ENCODE measurements at places on chromosomes 12 and 14.
A peak's percentile ranks its signal among the peaks of the same experiment; 100 is the strongest.

GRCh38 chr12:5614256-5614655, 182.3 kb downstream of the NTF3 start:
- no peak for DNase-seq

DNA sequence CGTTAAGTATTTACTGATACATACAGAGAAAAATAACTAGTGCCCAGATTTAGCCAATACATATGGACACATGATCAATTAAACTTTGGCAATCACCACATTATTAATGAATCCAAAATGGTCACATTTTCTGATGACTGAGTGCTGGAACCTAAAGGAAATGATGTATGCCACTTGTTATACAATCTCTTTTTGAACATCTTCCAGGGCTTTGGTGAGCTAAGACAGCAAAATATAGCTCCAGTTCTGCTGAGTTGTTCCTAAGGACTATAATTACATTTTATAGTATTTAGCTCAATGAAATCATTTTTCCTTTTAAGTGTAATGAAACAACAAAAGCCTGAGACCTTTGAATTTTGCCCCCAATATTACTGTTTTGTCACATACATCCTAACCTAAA, 329.1 kb upstream of the ATP2B1 start:
- no peak for DNase-seq

GRCh38 chr14:24297190-24297964, 2.2 kb downstream of the DHRS1 start:
- no peak for DNase-seq

DNA sequence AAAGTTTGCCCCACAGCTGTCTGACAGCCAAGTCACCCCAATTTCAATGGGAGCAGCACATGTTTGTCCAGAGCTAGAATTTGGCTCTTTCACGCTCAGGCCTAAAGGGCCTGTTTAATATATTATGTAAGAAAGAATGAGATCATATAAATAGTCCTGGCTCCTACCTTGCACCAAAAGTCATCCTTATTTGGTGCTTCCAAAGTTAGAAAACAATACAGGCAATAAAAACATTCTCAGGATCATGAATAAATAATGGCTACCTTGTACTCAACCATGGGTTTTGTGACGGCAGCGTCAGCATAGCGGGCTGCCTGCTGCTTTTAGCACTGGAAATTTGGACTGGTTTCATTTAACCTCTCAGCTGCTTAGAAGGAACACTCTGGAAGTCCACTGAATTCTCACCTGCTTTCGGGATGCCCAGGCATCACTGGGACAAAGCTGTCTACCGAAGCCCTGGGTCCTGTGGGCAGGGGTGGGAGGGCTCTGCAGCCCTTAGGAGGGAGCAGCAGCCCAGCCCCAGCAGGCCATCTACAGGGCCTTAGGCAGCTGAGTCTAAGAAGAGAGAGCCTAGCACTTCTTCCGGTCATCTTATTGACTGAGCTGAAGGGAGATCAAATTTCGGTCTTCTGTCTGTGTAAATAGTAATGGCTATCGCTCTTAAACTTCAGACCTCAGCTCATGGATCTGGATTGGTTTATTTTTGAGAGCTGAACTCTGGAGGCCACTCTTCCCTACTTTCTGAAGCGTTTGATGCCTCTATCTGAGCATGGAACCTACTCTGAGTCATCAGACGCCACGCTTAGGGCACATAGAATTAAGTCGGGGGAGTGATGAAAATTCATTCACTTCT, 106.5 kb downstream of the SAMD4A start:
- no peak for DNase-seq

DNA sequence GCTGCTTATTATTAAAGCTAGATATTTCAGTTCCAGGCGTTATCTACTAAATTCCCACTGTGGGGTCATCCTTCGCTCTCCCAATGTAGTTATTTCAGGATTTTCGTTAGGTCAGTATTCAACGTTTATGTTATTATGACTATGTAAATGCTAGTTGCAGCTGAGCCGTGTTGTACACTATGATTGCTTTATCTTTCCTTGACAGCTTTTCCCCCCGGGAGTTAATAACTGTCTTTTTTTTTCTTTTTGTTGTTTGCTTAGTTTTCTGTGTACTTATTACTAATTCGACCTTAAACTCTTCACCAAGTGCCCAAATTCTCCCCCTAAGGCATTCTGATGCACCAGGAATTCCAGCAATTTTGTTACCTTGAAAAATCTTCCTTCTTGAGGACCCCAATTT, 48.5 kb downstream of the SUDS3 start:
- DNase-seq, result peak; percentile 3

DNA sequence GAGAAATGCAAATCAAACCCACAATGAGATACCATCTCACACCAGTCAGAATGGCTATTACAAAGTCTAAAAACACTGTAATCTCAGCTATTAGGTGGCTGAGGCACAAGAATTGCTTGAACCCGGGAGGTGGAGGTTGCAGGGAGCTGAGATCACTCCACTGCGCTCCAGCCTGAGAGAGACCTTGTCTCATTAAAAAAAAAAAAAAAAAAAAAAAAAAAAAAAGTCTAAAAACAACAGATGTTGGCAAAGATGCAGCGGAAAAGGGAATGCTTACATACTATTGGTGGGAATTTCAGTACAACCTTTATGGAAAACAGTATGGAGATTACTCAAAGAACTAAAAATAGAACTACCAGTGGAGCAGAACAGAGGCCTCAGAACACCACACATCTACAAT, 19.0 kb upstream of the ATF7 start:
- no peak for DNase-seq

- DNase-seq, result no peak
Observed at GRCh38 chr12:4331842-4332241, 10.8 kb downstream of the TIGAR start.

- no peak for DNase-seq
Observed at GRCh38 chr14:29097476-29097875, 330.9 kb downstream of the FOXG1 start.

DNA sequence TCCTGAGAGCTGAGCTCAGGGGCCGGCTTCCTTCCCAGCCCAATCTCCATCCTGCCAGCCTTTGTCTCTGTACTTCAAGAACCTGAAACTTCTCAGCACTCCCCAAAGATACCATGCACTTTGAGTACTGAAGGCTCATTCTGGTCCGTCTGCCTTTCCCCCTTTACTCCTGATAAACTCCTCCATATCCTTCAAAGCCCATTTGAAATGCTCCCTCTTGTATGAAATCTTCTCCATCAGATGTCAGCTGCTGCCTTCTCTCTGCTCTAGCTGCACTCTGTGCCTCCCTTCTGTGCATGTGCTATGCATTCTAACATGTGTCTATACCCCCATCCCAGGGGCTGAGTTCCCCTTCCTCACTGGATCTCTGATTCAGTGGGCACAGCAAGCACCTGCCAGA, 52.1 kb downstream of the PITPNM2 start:
- no peak for DNase-seq

GRCh38 chr12:32107359-32108267, 966 bp downstream of the BICD1 start:
- DNase-seq, result peak; percentile 75

GRCh38 chr12:92457458-92458180, 245.2 kb upstream of the PLEKHG7 start:
- DNase-seq, result no peak

GRCh38 chr14:91338379-91338778, 79.2 kb downstream of the CCDC88C start:
- DNase-seq, result no peak

DNA sequence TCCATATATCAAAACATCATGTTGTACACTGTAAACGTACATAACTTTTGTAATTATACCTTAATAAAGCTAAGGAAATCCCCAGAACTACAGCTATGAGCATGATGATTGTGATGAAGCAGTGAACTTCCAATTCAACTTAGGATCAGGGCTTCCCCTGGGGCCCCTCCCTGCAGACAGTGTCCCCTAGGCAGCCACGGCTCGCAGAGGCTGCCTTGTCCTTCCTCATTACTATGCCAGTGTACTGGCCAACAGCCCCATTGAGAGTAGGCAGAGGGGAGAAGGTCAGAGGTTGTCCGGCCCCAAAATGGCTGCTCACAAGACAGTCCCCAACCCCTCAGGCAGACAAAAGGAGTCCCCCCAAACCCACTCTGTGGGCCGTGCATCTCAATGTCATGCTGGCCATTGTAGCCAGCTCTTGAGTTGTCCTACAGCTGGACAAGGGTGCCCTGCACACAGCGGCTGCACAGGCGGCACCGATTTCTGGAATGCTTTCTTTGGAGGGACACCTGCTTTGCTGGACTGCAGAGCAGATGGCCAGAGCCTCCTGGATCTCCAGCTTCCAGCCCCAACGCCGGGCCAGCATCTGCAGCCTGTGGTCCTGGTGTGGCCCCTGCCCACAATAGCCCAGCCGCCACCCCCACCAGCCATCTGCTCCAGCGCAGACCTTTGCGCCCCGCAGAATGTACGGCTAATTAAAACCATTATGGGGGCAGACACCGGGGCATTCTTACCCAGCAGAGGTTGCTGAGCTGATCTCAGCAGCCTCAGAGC, 46.1 kb downstream of the NIN start:
- no peak for DNase-seq

GRCh38 chr12:79384551-79384950, 306.2 kb downstream of the PAWR start:
- DNase-seq, result no peak

GRCh38 chr12:120713861-120714482, 3.7 kb downstream of the UNC119B start:
- DNase-seq, result peak; percentile 85

GRCh38 chr14:101000711-101001250, 97.3 kb upstream of the RTL1 start:
- DNase-seq, result no peak

- no peak for DNase-seq
Observed at GRCh38 chr12:118098911-118099671, 4.7 kb downstream of the VSIG10 start.

- peak; percentile 66 for DNase-seq
Observed at GRCh38 chr12:98894412-98895085, 249.5 kb downstream of the APAF1 start.

DNA sequence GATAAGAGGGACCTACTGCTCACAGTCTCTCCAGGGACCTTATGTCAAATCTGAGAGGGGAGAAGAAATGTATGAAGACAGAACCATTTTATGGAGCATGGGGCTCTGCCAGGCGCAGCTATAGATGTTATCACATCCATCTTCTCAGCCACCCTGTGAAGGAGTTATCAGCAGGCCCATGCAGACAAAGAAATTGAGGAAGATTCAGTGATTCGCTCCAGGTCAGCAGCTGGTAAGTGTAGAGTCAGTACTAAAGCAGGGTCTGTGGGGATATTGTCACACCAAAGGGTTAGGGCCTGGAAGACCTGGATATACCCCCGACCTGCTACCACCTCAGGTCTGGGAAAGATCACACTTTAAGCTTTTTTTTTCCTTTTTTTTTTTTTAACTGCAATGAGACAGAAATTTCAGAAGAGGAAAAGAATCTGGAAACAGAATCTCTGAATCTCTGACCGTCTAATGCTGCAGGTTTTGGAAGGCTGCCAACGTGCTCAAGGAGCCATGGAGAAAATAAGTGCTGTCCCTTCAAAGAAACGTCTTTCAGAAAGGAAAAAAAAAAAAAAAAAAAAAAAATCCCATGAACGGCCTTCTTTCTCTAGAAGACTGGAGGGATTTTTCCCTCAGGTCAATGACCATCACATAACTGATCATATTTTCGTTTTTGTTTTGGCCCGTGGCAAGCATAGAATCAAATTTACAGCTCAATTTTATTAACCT, 73.3 kb upstream of the PLEKHG7 start:
- no peak for DNase-seq

DNA sequence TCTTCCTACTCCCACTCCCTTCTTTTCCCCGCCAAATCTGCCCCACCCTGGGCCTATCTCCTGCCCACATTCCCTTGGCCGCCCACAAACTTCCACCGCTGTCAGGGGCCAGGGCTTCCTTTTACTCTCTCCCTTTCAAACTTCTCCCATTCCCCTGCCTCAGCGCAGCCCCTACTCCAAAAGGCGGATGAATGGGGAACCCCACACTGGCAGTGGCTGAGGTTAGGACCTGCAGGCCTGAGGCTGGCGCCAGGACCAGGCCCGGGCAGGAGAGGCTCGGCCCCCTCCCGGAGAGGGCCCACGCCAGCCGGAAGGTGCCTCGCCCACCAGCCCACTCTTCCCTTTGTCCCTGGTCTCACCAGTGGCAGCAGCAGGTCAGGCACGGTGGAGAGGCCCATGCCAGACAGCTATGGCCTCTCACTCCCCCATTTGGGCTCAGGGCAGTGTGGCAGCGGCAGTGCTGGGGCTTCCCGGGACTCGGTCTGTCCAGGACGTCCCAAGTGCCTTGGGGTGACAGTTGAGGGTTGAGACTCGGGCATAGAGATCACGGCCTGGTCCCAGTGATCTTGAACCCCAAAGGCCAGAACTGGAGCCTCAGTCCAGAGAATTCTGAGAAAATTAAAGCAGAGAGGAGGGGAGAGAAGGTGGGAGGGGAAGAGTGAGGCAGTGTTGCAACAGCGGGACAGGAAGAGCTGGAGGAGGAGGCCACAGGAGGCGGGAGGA, at the start of gene TNFRSF1A:
Gene TNFRSF1A (minus strand): TSS at position 660 of the 723 bp plus-strand sequence. CDS start 262 bp downstream, at position 398.
- DNase-seq, result peak; percentile 89

DNA sequence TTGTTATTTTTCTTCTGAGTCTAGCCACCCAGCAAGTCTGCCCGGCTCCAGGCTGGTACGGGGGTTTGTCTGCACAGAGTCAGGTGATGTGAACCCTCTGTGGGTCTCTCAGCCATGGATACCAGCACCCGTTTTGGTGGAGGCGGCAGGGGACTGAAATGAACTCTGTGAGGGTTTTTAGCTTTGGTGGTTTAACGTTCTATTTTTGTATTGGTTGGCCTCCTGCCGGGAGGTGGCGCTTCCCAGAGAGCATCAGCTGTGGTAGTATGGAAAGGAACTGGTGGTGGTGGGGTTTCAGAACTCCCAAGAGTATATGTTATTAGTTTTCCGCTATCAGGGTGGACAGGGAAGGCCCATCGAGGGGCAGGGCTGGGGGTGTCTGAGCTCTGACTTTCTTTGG, 5.3 kb upstream of the SERPINA4 start:
- DNase-seq, result peak; percentile 22

- DNase-seq, result no peak
Observed at GRCh38 chr14:45060551-45060950, 23.4 kb upstream of the PRPF39 start.

GRCh38 chr14:95445676-95446075, 70.8 kb downstream of the SYNE3 start:
- no peak for DNase-seq

DNA sequence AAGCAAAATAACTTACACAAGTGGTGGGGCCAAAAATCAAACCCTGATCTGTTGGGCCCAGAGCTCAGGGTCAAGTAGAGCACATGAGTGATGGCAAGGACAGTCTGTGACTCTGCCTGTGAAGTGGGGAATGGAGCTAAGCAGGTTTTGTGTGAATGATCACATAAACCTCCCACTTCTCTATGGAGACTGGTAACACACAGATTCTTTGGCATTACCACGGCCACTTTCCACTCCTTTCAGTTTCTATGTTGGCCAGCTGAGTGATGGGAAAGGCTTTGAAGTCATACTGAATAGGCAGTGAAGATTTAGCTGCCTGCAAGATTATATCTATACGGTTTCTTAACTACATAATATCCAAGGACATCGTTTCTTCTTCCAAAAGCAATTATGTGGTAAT, 97.9 kb downstream of the ARMH4 start:
- DNase-seq, result no peak

GRCh38 chr14:99707420-99707819, 23.3 kb downstream of the CYP46A1 start:
- no peak for DNase-seq

- DNase-seq, result no peak
Observed at GRCh38 chr14:85934886-85935254, 404.9 kb downstream of the FLRT2 start.

Data from islet precursor cell (in vitro differentiated cells).